Adrenal gland (tissue), 19 donors: ENCODE measurements at places on chromosomes 2 and 18.

- DNase-seq = no peak
Observed at GRCh38 chr2:238913931-238914647, 66.2 kb downstream of the TWIST2 start.

- DNase-seq = no peak
Observed at GRCh38 chr2:37718515-37719161, 47.2 kb upstream of the CDC42EP3 start.

GRCh38 chr2:29917781-29918180, 3.6 kb downstream of the ALK start:
- DNase-seq = no peak

GRCh38 chr2:152222975-152223637, 47.5 kb upstream of the STAM2 start:
- DNase-seq = peak; percentile 71

- DNase-seq = no peak
Observed at GRCh38 chr2:196144513-196145126, 26.8 kb downstream of the STK17B start.

- DNase-seq = no peak
Observed at GRCh38 chr18:6396847-6397246, 17.9 kb downstream of the L3MBTL4 start.

- peak; percentile 62 for DNase-seq
Observed at GRCh38 chr2:240775905-240776304, 44.1 kb downstream of the KIF1A start.

- DNase-seq = no peak
Observed at GRCh38 chr2:11559786-11560155, 25.9 kb downstream of the GREB1 start.

- no peak for DNase-seq
Observed at GRCh38 chr2:128363934-128364361, 45.3 kb upstream of the HS6ST1 start.
